GM23338 (cell line): ENCODE measurements at places on chromosomes 12 and 14. TPM values are rescaled to one million over a fixed set of nuclear protein-coding genes. Genes with fewer than 3 reads are reported as not detected.
A peak's percentile ranks its signal among the peaks of the same experiment; 100 is the strongest.

ESYT1 gene
- total RNA-seq, result 97.2 and 142 TPM in 2 replicates

DACT1 gene
- total RNA-seq, result 23.6 and 26.6 TPM in 2 replicates

MYBPC1 gene
- 0.54 TPM in 1 of 2 replicates, not detected in the other for total RNA-seq

GRCh38 chr12:118840399-118840798 lies 140.9 kb upstream of the SRRM4 start:
- no peaks in the 10 kb centered on the region; the same call in 1 of the 2 replicates for H3K36me3 ChIP-seq
- H3K4me1 ChIP-seq, result no peaks in the 10 kb centered on the region
- peak; percentile 76 for DNase-seq
- no peak overlapping the region for H3K27ac ChIP-seq

GRCh38 chr14:40694023-40694422 lies 912.7 kb upstream of the LRFN5 start:
- H3K4me1 ChIP-seq, result peaks cover 10% of the 10 kb centered on the region; the same call in 1 of the 2 replicates
- DNase-seq, result no peak
- no peaks in the 10 kb centered on the region for H3K27me3 ChIP-seq
- H3K27ac ChIP-seq, result no peak overlapping the region
- no peak overlapping the region for H3K4me3 ChIP-seq

GRCh38 chr14:31763041-31763440 lies 201.8 kb downstream of the NUBPL start:
- DNase-seq, result no peak
- H3K4me3 ChIP-seq, result no peak overlapping the region
- no peaks in the 10 kb centered on the region for H3K27me3 ChIP-seq
- H3K4me1 ChIP-seq, result no peaks in the 10 kb centered on the region
- H3K27ac ChIP-seq, result no peak overlapping the region

DNA sequence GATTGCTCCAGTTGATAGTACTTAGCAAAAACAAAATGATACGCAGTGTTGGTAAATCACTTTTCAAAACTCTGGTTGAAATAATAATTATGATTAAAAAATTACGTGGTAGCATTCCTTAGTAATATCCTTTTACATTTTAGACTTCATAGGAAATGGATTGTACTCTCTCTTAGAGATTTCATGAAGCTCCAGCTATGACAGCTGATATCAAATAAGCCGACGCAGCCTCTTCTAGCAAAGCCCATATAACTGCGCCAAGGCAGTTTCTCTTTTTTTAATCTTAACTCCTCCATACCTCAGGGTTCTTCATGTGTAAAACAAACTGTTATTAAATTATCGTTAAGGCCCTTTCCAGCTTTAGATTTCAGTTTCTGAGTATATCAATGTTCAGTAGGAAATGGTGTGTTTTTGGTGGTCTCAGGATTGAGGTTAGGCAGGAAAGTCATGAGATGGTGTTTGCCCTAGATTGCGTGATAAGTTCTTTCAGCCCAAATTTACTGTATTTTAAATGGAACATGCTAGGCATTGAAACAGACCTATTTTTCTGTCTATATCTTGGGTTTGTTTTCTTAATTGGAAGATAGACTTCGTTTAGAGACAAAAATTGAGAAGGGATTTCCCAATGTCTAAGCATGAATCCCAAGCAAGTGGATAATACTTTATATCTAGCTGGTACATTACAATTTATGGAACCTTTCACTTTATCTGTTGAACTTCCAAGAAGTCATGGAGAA lies 902 bp upstream of the CFL2 start:
- H3K27ac ChIP-seq, result no peak overlapping the region
- H3K27me3 ChIP-seq, result peaks cover 12% of the 10 kb centered on the region
- 0 out of 2 replicates have a peak, but pooled peaks cover 5% of the 10 kb centered on the region for H3K36me3 ChIP-seq
- H3K4me3 ChIP-seq, result peak overlapping the region; percentile 95
- no peak for DNase-seq

DNA sequence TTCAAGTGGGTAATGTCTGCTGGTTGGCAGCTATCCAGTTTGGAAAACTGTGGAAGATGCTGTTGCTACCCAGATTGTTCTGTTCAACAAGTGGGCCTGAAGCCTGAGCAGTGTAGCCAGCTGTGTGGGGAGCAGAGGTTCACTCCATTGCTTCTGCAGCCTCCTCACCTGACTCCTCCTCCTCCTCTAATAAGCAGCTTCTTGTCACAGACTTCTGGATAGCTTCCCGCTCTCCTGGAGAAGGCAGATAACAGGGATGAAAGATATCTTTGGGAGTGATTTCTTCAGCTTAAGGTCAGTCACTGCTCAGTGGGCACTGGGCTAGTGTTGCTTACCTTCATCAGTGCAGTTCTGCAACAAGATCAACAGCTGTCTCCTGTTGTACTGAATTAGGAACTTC lies 2.0 kb downstream of the POP5 start:
- H3K4me3 ChIP-seq, result no peak overlapping the region
- H3K27ac ChIP-seq, result no peak overlapping the region
- peaks cover 5% of the 10 kb centered on the region; the same call in 1 of the 2 replicates for H3K27me3 ChIP-seq
- H3K4me1 ChIP-seq, result peaks cover 5% of the 10 kb centered on the region

DNA sequence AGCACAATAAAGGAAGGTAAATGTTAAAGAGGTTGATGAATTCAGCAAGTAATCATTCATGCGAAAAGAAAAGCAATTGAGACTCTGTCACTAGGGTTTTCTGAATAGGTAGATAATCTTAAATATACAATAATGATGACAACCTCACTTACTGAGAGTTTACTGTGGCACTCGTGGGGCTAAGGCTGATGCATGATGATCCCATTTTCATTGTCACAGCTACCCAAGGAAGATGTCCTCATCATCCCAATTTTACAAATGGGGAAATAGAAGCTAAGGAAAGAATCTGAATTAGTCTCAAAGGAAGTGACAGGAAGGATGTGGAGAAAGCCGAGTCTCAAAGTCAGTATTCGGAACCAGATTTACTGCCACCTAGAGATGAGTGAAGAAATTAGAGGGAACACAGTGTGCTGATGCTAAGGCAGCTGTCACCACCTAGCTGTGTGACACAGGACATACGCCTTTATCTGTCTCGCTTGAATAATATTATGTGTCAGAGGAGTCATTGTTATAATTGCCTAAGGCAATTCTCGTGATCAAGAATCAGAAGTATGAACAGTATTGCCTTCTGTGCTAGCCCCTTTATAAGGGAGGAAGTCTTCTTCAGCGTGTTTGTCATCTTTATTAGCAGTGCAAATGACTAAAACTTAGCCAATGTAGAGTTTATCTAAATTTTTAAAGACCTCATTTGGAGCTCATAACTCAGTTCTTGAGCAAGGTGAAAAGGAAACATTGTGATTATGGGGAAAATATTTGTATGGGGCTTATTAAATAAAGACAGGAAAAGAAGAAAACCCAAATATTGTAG lies 63.2 kb downstream of the ERGIC2 start:
- peak; percentile 79 for DNase-seq
- peaks cover 8% of the 10 kb centered on the region for H3K36me3 ChIP-seq
- H3K4me3 ChIP-seq, result no peak overlapping the region
- no peaks in the 10 kb centered on the region for H3K27me3 ChIP-seq

DNA sequence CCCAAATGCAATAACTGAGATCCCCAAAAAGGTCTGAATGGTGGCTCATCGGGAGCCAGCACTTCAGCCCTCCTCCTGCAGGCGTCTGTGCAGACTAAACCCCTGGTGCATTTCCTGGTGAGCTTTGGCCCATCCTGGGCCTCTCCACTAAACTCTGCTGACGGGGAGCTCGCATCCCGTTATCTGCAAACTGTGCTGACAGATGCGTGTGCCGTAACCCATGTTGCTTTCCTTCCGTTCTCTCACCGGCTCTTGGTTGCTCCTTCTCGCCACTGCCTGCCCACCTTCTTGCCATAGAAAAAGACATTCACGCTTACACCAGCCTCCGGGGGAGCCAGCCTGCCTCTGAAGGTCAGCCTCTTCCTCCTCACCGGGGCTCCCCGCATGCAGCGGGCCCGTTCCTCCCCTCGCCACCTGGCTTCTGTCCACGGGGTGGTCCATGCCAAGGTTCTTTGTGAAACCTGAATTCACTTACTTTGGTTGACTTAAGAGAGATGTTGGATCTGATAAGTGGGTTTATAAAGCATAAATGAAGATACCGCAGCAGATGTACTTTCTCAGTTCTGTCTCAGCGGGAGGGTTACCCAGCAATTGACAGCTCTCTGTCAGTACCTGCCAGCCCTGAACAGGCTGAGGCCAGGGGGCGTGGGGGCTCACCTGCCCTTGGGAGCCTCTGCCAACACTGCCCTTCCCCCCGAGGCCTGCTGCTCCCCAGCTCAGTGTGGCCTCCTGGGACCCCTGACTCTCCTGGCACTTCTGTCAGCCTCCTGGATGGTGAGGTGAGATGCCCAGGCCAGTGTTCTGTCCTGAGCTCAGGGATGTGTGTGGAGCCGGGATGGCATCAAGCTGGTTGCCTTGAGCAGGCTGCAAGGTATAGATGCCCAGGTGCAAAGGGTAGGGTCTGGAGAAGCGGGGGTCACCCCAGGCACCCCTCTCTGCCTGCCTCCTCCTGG lies 14.2 kb downstream of the ZFYVE21 start:
- H3K4me3 ChIP-seq, result no peak overlapping the region
- no peaks in the 10 kb centered on the region for H3K36me3 ChIP-seq
- no peaks in the 10 kb centered on the region for H3K4me1 ChIP-seq
- no peaks in the 10 kb centered on the region for H3K27me3 ChIP-seq

GRCh38 chr14:23018107-23018506 lies 8.2 kb upstream of the C14orf93 start:
- DNase-seq, result no peak
- H3K36me3 ChIP-seq, result no peaks in the 10 kb centered on the region
- no peaks in the 10 kb centered on the region for H3K27me3 ChIP-seq
- H3K4me1 ChIP-seq, result peaks cover 8% of the 10 kb centered on the region; the same call in 1 of the 2 replicates

- no peak overlapping the region for H3K27ac ChIP-seq
- no peaks in the 10 kb centered on the region for H3K27me3 ChIP-seq
- H3K4me1 ChIP-seq, result peaks cover 7% of the 10 kb centered on the region
- no peaks in the 10 kb centered on the region; the same call in 1 of the 2 replicates for H3K36me3 ChIP-seq
- no peak for DNase-seq
Measured at GRCh38 chr12:47396902-47397663, 308.7 kb downstream of the RPAP3 start.

DNA sequence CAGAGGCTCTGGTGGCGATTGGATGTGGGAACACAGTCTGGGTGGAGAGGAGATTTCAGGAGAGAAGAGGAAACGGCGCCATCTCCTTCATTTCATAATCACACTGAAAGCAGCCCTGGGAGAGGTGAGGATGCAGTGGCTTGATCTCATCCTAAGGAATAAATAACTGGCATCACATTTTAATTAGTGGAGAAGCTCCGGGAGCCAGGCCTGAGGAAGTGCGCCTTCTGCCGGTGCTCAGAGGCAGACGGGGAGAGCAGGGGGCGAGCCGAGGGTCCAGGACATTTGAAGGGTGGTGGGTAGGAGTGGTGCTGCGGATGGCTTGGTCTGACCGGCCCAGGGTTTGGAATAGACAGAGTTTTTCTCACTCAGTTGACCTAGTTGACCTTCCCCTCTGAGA lies 265.0 kb downstream of the CACNA1C start:
- DNase-seq, result peak; percentile 27
- H3K4me1 ChIP-seq, result no peaks in the 10 kb centered on the region
- H3K4me3 ChIP-seq, result no peak overlapping the region
- H3K36me3 ChIP-seq, result no peaks in the 10 kb centered on the region

DNA sequence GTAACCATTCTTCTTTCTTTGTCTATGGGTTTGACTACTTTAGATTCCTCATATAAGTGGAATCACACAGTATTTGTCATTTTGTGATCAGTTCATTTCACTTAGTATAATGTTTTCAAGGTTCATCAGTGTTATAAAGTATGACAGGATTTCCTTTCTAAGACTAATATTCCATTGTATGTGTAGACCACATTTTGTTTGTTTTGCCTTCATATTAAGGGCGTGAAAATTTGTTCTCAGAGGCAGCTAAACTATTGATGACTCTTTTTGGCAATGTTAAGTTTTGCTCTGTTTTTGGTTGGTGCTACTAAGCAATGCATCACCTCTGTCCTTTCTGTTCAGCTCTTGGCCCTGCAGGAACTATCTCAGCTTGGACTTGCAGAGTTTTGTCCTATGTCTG lies 1.7 kb upstream of the KLRG1 start:
- no peaks in the 10 kb centered on the region for H3K27me3 ChIP-seq
- H3K36me3 ChIP-seq, result no peaks in the 10 kb centered on the region
- no peaks in the 10 kb centered on the region for H3K4me1 ChIP-seq
- no peak overlapping the region for H3K27ac ChIP-seq
- no peak overlapping the region for H3K4me3 ChIP-seq
- DNase-seq, result no peak

DNA sequence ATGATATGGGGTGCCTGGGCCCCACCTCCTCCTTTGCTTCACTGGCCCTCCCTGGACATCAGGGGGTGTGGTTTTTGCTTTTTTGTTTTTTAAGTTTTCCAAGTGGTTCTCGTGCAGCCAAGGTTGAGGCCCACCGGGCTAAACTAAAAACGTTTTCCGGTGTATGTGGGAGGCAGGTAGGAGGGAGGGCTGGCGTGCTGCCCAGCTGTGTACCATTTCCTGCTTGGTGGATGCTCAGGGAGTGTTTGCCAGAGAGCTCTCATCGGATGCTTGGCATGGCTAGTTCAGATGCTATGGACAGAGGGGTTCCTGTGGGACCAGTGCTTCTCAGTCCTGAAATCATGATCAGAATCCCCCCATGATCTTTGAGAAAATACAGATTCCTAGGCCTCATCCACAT lies 246.4 kb downstream of the CACNA1C start:
- peaks cover 8% of the 10 kb centered on the region; the same call in 1 of the 2 replicates for H3K4me1 ChIP-seq
- no peak for DNase-seq
- no peak overlapping the region for H3K4me3 ChIP-seq
- no peak overlapping the region for H3K27ac ChIP-seq
